Breast epithelium (tissue), 4 donors: ENCODE measurements at places on chromosomes 7 and 10. TPM values are rescaled to one million over a fixed set of nuclear protein-coding genes. Genes with fewer than 3 reads are reported as not detected.

CALHM3 gene
- not detected for total RNA-seq

NEUROD6 gene
- not detected for total RNA-seq

ARMH3 gene
- 27.4 TPM for total RNA-seq

CFTR gene
- 16.4 TPM for total RNA-seq

BPGM gene
- total RNA-seq: 18.7 TPM

FOXP2 gene
- 5.9 TPM for total RNA-seq

ZNF853 gene
- total RNA-seq: 11.7 TPM

PHTF2 gene
- 19.2 TPM for total RNA-seq

UNC5B gene
- total RNA-seq: 4.9 TPM

KCNIP2 gene
- total RNA-seq: 11.9 TPM

MSMB gene
- total RNA-seq: 4.0 TPM

OPN4 gene
- total RNA-seq: not detected

LHFPL3 gene
- not detected for total RNA-seq

LAMB4 gene
- 0.29 TPM for total RNA-seq

XRCC2 gene
- total RNA-seq: 2.2 TPM

AS3MT gene
- 5.2 TPM for total RNA-seq

CCAR1 gene
- total RNA-seq: 60.6 TPM

PAPOLB gene
- 0.15 TPM for total RNA-seq

FAM221A gene
- 18.1 TPM for total RNA-seq

HOXA10 gene
- 2.3 TPM for total RNA-seq

SRRM3 gene
- 7.9 TPM for total RNA-seq

BMPER gene
- 1.6 TPM for total RNA-seq

SMIM30 gene
- 42.1 TPM for total RNA-seq

ZNF282 gene
- total RNA-seq: 13.0 TPM

ZNF488 gene
- total RNA-seq: not detected

PKD2L1 gene
- 0.32 TPM for total RNA-seq

CHCHD2 gene
- 363 TPM for total RNA-seq

GPR22 gene
- not detected for total RNA-seq

HABP2 gene
- total RNA-seq: 0.29 TPM

ATG9B gene
- 2.0 TPM for total RNA-seq

CNPY1 gene
- total RNA-seq: 0.29 TPM

GRB10 gene
- 56.8 TPM for total RNA-seq

LIPJ gene
- 0.32 TPM for total RNA-seq

AQP1 gene
- 132 TPM for total RNA-seq

CALHM2 gene
- total RNA-seq: 58.3 TPM

MOGAT3 gene
- not detected for total RNA-seq

TMEM236 gene
- total RNA-seq: 0.66 TPM

MCU gene
- total RNA-seq: 27.4 TPM

PAX4 gene
- not detected for total RNA-seq
